ENCODE measurements at places on chromosomes 7 and 10. TPM values are rescaled to one million over a fixed set of nuclear protein-coding genes. Genes with fewer than 3 reads are reported as not detected.

Gene VAX1
- total RNA-seq: not detected

Gene PNLIPRP2
- not detected for total RNA-seq

Gene COL17A1
- not detected for total RNA-seq

Gene KCNH2
- total RNA-seq: not detected

DNA sequence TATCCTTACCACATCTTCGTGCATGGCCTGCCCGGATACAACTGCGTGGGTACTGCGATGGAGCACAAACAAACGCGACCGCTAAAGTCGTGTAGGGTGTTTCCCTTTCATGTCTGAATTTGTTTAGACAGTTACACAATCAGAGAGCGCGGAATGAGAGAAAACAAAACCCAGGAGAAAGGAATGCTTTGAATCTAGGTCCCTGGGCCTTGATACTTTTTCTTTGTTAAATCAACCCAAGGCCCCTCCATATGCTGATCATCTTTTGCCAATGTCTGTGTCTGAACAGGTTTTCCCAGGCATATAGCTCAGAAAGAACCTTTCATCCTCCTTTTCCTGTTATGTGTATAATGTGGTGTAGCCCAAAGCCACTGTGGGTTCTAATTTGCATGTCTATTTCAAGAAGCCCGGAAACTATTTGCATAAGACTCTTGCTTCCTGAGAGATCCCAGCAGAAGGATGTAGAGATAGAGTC is 145.8 kb downstream of the FRMD4A start:
- H3K4me1 ChIP-seq: no peaks in the 10 kb centered on the region
- DNase-seq: no peak
- H3K36me3 ChIP-seq: no peaks in the 10 kb centered on the region

DNA sequence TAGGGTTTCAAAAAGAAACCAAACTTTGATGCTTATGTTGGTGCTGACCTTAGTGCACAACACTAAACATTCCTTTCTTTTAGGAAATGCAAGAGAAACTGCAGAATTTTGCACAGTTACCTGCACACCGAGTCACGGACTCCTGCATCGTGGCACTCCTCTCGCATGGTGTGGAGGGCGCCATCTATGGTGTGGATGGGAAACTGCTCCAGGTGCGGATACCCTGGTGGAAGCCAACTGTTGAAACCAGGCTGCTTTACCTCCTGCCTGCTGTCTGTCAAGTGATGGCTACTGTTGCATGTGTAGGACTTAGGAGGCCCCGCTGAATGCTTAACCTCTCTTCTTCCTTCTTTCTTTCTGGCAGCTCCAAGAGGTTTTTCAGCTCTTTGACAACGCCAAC is 11.7 kb downstream of the CASP2 start:
- H3K36me3 ChIP-seq: peaks cover 73% of the 10 kb centered on the region
- peaks cover 12% of the 10 kb centered on the region for H3K4me1 ChIP-seq
- no peaks in the 10 kb centered on the region for H3K27me3 ChIP-seq
- no peak overlapping the region for H3K4me3 ChIP-seq
- peak; percentile 22 for DNase-seq
- H3K27ac ChIP-seq: peak overlapping the region; percentile 41

- no peaks in the 10 kb centered on the region for H3K4me1 ChIP-seq
- peaks cover 16% of the 10 kb centered on the region for H3K27me3 ChIP-seq
- no peak overlapping the region for H3K27ac ChIP-seq
- no peak overlapping the region for H3K4me3 ChIP-seq
- no peak for DNase-seq
Observed at GRCh38 chr7:76222333-76222732, 20.6 kb downstream of the SRRM3 start.

DNA sequence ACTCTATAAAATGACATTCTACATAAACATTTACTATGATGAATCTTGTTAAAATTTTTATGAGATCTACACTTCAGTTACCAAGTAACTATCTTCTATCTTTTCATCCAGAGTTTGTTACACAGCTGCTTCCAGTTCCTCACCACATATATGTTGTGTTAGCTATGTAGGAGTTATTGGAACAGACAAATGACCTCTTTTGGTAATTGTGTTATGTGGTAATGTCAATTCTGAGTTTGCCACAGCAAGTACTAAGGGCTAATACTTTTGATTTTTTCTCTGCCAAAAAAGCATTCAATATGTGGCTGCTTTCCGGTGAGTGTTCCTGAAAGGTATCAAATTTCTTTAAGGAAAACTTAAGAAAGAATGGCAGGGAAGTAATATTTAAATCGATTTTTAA is 573.9 kb upstream of the PCDH15 start:
- peak overlapping the region; percentile 38 for H3K4me3 ChIP-seq
- no peaks in the 10 kb centered on the region for H3K36me3 ChIP-seq
- no peaks in the 10 kb centered on the region for H3K27me3 ChIP-seq
- H3K4me1 ChIP-seq: peaks cover 46% of the 10 kb centered on the region

GRCh38 chr10:115829521-115830205 is 443.3 kb downstream of the GFRA1 start:
- no peak overlapping the region for H3K4me3 ChIP-seq
- peak; percentile 78 for DNase-seq
- H3K4me1 ChIP-seq: peaks cover 49% of the 10 kb centered on the region
- H3K27ac ChIP-seq: peak overlapping the region; percentile 27
- H3K27me3 ChIP-seq: no peaks in the 10 kb centered on the region

DNA sequence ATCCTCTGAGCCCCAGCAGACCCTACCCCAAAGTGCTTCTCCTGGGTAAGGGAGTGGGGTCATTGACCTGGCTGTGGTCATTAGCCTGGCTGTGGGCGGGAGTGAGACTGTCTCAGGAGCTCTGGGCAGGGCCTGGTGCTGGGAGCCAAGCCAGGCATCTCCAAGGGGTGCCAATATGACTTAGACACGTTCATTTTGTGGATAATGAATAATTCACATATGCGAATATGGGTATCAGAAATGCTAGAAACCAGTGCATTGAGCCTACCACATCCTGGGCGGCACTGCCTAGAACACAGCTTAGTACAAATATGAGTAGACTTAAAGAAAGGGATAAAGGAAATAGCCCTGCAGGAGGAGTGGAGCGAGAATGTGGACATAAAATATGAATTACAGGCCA is 14.4 kb upstream of the SRRM3 start:
- DNase-seq: no peak
- no peaks in the 10 kb centered on the region for H3K27me3 ChIP-seq
- no peaks in the 10 kb centered on the region for H3K4me1 ChIP-seq
- no peak overlapping the region for H3K4me3 ChIP-seq

GRCh38 chr7:158472596-158472995 is 115.0 kb downstream of the PTPRN2 start:
- no peaks in the 10 kb centered on the region for H3K27me3 ChIP-seq
- H3K36me3 ChIP-seq: no peaks in the 10 kb centered on the region
- no peak overlapping the region for H3K4me3 ChIP-seq
- no peak overlapping the region for H3K27ac ChIP-seq
- no peak for DNase-seq
- no peaks in the 10 kb centered on the region for H3K4me1 ChIP-seq

- peak overlapping the region; percentile 84 for H3K27ac ChIP-seq
- peak overlapping the region; percentile 57 for H3K4me3 ChIP-seq
- no peaks in the 10 kb centered on the region for H3K36me3 ChIP-seq
- peak; percentile 94 for DNase-seq
Observed at GRCh38 chr10:35421553-35422178, 85.4 kb downstream of the CCNY start.

GRCh38 chr10:100356067-100357017 is 9.3 kb downstream of the SCD start:
- H3K4me1 ChIP-seq: no peaks in the 10 kb centered on the region
- H3K4me3 ChIP-seq: no peak overlapping the region
- no peak overlapping the region for H3K27ac ChIP-seq
- DNase-seq: no peak
- H3K36me3 ChIP-seq: peaks cover 7% of the 10 kb centered on the region

DNA sequence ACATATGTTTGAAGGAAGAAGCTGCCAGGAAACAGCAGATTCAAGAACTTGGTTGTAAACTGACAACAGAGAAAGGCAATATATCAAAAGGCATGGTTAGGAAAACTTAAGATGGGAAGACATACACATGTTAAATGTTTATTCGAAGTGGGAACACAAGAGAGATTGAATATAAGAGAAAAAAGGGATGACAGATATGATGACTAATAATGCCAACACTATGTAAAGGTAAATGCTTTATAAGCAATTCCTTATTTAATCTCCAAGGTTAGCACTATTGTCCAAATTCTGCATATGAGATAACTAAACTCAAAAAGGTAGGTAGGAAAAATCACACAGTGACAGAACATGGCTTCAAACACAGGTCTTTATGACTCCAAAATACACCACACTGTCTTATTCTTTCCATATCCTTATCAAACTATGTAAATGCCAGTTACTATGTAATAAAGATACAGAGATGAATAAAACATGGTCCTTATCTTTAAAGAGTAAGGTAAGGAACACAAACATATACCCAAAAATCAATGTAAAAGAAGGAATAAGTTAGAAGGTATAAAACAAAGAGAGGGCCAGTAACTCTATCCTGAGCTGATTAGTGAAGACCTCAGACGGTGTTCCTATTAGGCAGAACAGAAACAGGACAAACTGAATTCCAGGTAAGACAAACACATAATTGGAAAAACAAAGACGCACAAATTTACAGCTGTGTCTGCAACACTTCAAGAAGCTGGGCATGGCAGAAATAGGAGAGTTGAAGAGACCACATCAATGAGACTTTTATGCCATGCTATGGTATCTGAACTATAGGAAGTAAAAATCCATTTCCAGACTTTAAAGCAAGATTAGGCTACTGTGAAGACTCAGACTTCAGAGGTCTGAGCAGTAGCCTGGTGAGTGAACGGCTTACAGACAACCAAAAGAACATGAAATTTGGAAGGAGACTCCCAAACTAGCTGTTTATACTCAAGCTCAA is 56.1 kb downstream of the ABI1 start:
- H3K4me3 ChIP-seq: no peak overlapping the region
- no peaks in the 10 kb centered on the region for H3K27me3 ChIP-seq
- no peak overlapping the region for H3K27ac ChIP-seq
- DNase-seq: no peak
- no peaks in the 10 kb centered on the region for H3K36me3 ChIP-seq

GRCh38 chr10:3126741-3127346 is 45.7 kb downstream of the PITRM1 start:
- no peaks in the 10 kb centered on the region for H3K4me1 ChIP-seq
- no peak overlapping the region for H3K4me3 ChIP-seq
- no peak overlapping the region for H3K27ac ChIP-seq
- H3K36me3 ChIP-seq: peaks cover 8% of the 10 kb centered on the region
- no peak for DNase-seq
